ENCODE measurements at places on chromosomes 12 and 14.

- no peak for DNase-seq
These were observed 52.7 kb upstream of the POC1B start for GRCh38 chr12:89578499-89578898.

DNA sequence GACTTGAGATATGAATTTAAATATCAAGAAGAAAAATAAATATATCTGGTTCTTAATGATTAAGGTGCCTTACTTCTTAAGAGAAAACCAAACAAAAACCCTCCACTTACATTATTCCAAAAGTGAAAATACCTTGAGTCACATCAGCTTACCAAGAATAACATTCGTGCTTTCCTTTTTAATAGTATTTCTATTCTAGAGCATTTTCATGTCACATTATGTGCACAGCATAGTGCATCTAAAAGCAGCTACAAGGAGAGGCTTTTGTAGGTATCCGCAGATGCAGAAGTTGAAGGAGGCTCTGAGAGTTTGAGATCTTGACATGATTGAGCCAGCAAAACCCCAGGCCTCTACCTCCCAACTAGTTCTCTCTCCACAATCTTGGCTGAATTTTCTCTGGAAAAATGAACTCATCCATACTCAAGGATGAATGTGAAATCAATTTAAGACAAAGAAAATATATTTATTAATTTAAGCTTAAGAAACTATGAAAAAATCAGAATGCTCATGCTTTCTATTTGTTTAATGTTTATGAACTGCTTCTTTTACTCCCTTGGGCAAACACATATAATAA, 275.0 kb downstream of the AKAP6 start:
- DNase-seq: no peak

- DNase-seq: no peak
These were observed 1.3 kb upstream of the ASCL1 start for GRCh38 chr12:102955926-102956737.

- DNase-seq: peak; percentile 12
These were observed 484 bp downstream of the RIC8B start for GRCh38 chr12:106774808-106775524.

DNA sequence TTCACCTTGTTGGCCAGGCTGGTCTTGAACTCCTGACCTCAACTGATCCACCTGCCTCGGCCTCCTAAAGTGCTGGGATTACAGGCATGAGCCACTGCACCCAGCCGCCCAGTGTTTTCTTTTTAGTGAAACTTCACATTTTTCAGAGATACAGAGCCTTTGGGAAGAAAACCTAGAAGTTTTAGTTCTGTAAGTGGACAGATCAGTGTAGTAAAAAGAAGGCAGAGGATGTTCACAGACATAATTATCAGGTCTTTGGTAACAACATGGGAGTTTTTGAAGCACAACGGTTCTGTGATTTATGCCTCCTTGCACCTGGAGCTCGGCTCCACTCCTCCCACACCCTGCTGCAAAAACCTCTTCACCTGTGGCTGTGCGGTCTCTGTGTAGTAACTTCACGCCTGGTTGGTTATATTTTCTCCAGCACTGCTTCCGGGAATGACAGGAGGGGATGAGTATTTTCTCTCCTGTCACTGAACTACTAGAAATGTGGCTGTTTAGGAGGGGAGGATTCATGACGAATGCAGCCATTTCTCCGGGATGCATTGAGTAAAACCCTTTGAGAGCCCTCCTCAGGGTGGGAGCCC, 67.0 kb downstream of the ARF6 start:
- no peak for DNase-seq

DNA sequence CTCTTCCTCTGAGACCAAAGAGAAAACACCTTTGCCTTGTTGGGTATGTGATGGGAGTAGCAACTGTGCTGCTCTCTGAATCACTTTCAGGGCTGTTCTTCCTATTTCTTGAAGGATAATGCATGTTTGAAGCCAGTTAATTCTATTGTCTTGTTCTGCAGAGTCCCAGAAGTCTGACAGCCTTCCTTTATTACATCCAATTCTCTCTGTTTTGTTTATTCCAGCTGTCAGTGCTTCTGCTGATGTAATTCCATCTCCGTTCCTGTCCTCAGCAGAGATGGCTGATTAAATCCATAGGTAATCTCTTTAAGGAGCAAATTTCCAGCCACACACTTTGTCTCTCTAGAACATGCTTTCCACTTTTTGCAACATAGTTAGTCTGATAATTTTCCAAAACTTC, 59.7 kb downstream of the MGAT4C start:
- no peak for DNase-seq

- DNase-seq: no peak
These were observed 90.3 kb downstream of the RPS6KA5 start for GRCh38 chr14:90970167-90970600.

GRCh38 chr12:6193853-6194815, 6.1 kb upstream of the CD9 start:
- DNase-seq: no peak

DNA sequence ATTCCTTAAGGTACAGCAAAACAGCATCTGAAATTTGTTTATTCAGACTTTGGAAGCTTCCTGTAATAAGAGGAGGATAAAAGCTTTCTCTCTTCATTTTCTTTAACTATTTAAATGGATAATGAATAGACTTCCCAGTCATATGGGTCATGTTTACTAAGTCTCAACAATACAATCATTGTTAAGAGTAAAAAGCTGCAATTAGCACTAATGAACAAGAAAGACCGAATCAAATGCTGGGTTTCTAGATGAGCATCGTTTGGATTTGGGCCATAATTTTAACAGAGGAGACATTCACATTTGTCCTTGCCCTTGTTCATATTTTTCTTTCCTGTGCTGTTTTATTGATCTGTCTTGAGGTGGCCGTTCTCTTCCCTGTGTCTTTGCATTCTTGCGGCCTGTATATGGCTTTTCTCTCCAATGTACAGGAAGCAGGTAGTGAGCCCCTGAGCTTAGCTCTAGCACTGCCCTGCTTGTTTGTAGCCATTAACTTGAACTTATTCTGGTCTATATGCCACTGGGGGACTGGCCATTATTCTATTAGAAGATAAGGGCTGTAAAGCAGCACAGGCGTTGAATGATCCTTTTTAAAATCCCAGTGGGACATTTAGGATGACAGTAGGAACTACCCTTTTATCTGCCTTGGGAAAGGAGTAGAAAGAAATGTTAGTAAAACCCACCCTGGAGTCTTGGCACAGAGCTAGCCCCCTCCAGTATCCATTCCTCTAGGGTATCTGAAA, 34.6 kb downstream of the ABHD12B start:
- DNase-seq: no peak

- DNase-seq: no peak
These were observed 2.4 kb downstream of the VSX2 start for GRCh38 chr14:74241652-74242017.

- DNase-seq: no peak
These were observed 30.6 kb downstream of the PPFIBP1 start for GRCh38 chr12:27554421-27555186.

Measured in activated gamma-delta T cell treated with Interleukin-2 at 50 U/mL for 16 hours (primary cell).